NCI-H187 treated with DMSO at 0.1 percent for 48 hours (cell line): ENCODE measurements at places on chromosomes 13 and 19.

DNA sequence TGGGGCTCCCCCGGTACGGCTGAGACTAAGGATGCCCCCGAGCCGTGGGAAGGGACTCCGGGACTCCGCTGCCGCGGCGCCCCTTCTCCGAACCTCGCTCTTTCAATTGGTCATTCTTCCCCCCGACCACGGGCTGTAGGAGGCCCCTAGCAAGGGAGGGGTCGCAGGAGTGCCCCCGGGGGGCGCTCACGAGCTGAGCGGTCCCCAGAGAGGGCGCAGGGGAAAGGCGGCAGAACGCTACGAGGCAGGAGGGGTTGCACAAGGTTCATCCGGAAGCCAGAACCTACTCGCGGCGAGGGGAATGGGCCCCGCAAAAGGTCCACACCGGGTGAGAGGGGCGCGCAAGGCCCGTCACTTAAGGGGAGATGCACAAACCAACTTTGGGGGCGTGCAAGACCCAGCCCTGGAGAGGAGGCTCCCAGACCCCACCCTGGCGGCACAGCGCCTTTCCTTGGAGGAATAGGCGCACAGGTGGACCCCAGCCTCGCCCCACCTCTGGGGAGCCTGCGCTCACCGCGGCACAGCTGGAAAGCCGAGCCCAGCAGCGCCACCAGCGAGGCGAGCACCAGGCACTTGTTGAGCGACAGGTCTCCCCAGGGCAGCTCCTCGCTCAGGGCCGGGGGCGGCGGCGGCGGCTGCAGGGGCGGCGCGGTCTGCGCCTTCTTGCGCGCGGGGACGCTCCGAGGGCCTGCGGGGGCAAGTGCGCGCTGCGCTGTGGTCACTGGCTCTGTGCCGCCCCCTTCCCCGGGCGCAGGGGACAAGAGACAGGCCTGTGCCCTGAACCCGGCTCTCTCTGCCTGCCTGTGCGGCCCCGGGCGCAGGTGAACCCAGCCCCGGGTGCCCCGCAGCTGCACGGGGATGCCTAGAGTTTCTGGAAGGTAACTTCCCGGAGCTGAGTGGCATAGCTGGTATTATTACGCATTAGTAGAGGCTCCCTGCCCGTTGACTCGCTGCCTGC, 2.8 kb downstream of the JSRP1 start:
- no peak for DNase-seq

GRCh38 chr13:52599037-52599847, 43.0 kb upstream of the HNRNPA1L2 start:
- DNase-seq, result no peak

DNA sequence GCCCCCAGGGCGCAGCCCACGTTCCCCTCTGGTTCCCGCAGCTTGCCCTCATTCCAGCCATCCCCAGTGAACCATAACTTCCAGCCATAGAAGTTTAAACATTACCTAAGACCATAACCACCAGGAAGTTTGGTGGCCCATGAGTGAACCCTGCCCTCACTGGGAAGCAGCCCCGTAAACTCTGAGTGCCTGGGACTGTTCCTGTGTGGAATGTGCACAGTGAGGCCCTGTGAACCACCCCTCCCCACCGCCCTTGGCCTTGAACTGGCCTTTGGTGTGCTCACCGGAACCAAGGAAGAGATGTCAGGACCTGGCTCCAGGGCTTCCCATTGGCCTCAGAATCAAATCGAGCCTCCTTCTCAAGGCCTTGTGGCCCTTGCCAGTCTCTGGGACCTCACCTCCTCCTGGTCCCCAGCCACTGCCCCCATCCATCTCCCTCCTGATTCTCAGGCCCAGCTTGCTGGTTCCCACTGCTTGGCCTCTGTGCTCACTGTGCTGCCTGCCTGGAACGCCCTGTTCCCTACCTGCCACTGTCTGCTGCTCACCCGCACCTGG, 46.5 kb downstream of the DNM2 start:
- no peak for DNase-seq

- no peak for DNase-seq
Measured at GRCh38 chr19:7922836-7923195, 2.7 kb downstream of the SNAPC2 start.

DNA sequence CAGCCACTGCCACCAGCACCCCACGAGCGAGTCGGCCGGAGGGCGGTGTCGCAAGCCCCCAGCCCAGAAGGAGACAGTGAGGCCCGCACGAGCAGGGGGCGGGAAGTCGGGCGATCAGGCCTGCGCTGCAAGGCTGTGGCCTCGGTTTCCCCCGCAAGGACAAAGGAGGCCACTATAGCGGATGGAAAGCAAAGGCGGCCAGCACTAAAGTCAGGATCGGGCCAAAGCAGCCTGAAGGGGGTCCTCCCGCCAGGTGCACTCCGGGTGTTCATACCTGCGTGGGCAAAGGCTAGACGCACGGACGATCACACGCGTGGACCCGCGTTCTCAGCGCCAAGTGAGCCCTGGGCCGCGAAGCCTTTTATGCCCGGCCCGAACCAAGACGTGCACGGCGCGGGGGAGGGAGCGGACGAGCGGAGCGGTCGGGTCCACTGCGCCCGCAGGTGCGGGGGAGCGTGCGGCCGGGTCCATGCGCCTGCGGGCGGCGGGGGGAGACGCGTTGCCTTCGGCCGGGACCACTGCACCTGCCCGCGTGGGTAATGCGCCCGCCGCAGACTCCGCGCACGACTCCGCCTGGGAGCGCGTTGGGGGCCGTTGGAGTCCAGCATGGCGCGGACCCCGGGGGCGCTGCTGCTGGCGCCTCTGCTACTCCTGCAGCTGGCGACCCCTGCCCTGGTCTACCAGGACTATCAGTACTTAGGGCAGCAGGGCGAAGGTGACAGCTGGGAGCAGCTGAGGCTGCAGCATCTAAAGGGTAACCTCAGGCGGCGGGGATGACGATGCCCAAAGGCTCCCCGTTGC, at the start of the genes PRDX2 and THSD8:
TSS of gene PRDX2 (minus strand) at position 335 of the 801 bp plus-strand sequence. CDS start 539 bp downstream, outside the sequence.
TSS of gene THSD8 (plus strand) at position 604 of the 801 bp plus-strand sequence. CDS start at position 607, 3 bp downstream.
- no peak for DNase-seq

- DNase-seq, result no peak
Measured at GRCh38 chr13:33153421-33154404, 131.8 kb downstream of the STARD13 start.
